ENCODE measurements at places on chromosomes 1 and 21.

GRCh38 chr1:232044728-232045127 is 418.1 kb downstream of the DISC1 start:
- no peak for DNase-seq

- DNase-seq, result no peak
These were observed 337.5 kb downstream of the KCNH1 start for GRCh38 chr1:210796421-210796820.

DNA sequence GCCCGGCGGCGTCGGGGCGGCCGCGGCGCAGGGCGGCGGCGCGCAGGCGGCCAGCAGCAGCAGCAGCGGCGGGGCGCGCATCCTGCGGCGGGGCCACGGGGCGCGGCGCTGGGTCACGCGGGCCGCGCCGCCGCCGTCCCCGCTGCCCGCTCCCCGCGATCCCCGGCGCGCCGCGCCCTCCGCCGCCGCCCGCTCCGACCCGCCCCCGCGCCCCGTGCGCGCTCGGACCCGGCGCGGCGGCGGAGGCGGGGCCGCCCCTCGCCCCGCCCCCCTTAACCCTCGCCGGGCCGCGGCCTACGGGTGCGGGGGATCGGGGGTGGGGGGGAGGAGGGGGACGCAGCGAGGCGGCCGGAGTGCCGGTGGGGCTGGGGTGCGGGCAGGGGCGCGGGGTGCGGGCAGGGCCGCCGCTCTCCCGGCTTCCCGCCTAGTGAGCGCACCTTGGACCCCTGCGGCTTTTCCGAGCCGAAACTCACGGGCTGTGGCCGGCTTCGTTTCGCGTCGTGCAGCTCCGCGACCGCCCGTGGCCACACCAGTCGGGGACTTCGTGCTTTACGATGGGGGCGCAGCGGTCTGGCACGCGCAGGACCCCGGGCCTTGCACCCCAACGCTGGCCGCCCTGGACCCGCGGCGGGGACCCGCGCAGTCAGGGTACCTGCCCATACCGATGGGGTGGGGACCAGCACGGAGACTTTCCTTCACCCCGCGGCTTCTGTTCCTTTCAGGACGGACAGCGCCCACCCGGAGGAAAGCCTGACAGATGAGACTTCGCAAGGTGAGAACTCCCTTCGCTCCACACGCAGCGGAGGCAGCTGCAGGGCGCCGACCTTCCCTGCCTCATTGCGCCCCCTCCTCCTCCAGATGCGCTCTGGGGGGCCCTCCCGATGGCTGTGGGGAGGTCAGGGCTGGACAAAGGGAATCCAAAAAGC is at the start of gene FNDC10:
Gene FNDC10 (minus strand): TSS at position 201 of the 926 bp plus-strand sequence. CDS start 120 bp downstream, at position 81.
- DNase-seq, result no peak

GRCh38 chr1:161730050-161730564 is 8.8 kb downstream of the FCRLB start:
- DNase-seq, result peak; percentile 60

GRCh38 chr1:204218552-204218951 is 4.8 kb upstream of the GOLT1A start:
- DNase-seq, result no peak

- no peak for DNase-seq
These were observed 55.2 kb upstream of the C1orf174 start for GRCh38 chr1:3955196-3955772.

DNA sequence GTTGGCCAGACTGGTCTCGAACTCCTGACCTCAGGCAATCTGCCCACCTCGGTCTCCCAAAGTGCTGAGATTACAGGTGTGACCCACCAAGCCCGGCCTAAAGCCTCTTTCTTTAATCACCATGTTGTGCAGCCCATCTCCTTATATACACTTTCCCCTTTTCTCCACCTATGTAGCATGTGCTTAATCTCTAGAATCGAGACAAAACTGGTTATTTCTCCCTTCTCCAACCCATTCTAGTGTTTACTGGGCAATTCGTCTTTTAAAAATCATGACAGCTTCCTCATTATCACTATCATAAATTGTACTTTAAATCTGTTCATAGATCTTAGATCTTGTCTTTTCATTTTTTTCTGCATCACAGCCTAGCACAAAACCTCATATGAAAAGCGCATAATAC is 285.7 kb downstream of the PDE4B start:
- no peak for DNase-seq

GRCh38 chr1:48208251-48208650 is 14.3 kb upstream of the SLC5A9 start:
- DNase-seq, result no peak

DNA sequence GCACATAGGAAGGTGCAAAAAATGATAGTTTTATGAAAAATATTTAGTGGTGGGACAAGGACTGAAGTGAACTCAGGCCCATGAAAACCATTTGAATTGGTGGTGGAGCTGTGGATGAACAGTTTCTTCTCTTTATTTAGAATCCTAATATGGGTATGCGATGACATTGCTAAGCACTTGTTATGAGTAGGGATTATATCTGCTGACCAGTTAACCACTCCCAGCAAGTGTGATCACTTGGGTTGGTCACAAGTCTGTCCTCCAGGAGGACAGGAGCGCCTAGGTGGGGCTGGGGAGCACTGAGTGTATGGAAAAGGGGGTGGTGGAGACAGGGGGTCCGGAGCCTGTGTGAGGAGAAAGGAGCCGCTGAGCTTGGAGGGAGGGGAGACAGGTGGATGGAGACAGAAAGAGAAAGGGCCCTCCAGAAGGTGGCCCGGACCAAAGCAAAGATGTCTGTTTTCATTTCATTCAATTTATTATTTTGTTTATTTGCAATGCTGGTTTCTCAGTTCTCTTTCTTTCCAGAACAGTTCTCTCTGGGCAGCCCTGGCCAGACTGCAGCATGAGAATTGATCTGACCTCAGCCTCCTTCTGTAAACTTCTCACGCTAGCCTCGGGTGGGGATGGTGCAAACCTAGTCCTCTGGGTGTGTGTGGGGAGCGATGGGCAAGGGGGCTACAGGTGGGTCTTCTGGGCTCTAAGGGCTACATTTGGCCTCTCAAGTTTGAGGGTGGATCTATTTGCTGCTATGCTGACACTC is 9.9 kb upstream of the ZSCAN20 start:
- DNase-seq, result no peak
